ENCODE measurements at places on chromosomes 3 and 15.

GRCh38 chr3:189142527-189142926, 29.2 kb upstream of the TPRG1 start:
- no peak for DNase-seq

DNA sequence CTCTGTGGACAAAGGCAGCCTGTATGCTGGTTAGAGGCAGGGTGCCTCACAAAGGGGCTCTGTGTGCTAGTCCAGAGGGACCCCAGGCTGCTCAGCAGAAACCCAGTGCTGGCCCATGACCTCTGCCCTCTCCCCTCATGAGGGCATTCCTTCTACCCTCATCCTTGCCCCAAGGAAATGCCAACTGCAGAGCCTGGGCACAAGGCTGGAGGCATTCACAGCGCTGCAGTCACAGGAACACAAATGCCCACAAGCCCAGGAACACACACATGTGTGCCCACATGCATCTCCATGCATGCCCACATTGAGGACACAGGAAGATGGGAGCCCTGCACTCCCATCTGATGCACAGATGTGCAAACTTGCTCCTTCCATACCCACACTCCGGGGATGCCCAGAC, 3.8 kb downstream of the INKA1 start:
- no peak for DNase-seq

- no peak for DNase-seq
These were observed 37.2 kb upstream of the TM4SF1 start for GRCh38 chr3:149414557-149415231.

DNA sequence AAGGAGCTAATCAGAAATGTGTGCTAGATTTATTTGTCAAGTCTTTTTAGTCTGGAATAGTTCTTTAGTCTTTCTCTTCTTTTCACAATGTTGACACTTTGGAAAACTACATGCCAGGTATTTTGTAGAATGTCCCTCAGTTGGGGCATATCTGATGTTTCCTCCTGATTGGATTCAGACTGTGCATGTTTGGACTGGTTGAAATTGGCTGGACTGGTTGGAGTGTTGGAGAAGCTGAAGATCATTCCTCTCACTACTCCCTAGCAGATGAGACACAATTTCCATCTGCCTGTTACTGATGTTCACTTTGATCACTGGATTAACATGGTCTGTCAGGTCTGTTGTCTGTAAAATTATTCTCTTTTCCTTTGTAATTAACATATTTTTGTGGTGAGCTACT, 3.7 kb downstream of the NME9 start:
- DNase-seq = no peak

GRCh38 chr3:62098646-62099365, 274.5 kb downstream of the FEZF2 start:
- no peak for DNase-seq

- DNase-seq = peak; percentile 48
These were observed 468.0 kb upstream of the TBL1XR1 start for GRCh38 chr3:177665122-177665808.

GRCh38 chr3:169094204-169094603, 569.3 kb downstream of the MECOM start:
- no peak for DNase-seq

DNA sequence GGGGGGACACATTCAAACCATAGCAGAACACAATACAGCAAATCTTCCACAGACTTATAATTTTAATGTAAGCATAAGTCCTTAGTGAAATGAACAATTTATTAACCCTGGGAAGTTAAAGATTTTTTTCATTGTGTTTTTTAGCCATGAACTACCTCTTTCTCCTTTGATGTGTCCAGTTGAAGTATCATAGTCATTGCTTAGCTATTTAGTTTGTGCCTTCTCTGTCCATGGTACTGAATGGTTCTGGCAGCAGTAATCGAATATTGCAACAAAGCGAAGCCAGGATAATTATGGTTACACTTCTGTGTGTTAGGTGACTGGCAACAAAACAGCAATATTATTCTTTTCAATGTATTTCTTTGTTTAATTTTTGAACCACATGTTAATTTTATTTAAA, 403.0 kb upstream of the ONECUT1 start:
- DNase-seq = peak; percentile 26

GRCh38 chr3:108124337-108125152, 33.7 kb upstream of the CD47 start:
- DNase-seq = no peak

DNA sequence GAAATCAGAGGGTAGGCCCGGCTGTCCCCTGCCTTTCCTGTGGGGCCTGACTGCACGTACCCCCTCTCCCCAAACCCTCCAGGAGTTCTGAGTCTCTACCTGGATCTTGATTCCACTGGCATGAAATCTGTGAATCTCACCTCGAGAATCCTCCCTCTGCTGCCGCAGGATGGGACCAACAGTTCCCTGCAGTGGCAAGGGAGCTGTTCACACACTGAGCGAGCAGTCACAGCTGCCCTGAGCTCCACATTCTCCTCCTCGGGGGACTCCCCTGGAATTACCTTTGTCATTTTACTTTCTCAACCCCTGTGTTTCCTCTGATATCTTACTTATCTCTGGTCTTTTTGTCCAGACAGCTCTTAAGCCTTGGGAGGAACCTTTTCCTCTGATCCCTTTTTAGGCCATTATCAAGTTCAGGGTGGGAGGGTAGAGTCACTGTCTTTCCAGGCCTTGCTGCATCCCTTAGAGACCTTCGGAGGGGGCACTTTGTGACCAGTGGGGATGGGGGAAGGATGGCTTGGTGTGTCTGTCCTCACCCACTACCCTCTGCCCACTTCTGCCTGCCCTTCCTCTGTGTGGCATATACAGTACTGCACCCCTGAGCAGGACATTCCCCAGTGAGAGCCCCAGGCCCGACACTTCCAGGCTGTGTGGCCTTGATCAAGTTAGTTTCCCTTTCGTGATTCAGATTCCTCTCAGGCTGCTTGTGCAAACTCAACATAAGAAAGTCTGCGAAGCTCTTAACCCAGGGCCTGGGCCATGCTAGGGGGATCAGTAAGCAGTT, 42.0 kb downstream of the CACNA2D3 start:
- DNase-seq = no peak

GRCh38 chr3:15581471-15582394, 19.6 kb downstream of the HACL1 start:
- no peak for DNase-seq

- DNase-seq = no peak
These were observed 252.9 kb downstream of the SHQ1 start for GRCh38 chr3:72595376-72595775.

DNA sequence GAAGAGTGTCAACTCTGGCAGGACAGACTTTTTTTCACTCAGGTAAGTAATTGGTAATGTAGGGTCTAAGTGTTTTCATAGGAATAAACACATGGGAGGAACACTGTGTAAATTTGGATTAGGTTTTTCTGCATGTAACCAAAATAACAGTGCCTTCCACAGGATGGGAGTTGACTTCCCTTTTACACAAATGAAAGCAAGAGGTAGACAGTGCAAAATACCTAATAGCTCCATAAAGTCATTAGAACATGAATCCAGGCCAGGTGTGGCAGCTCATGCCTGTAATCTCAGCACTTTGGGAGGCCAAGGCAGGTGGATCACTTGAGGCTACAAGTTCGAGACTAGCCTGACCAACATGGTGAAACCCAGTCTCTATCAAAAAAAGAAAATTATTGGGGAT, 25.5 kb upstream of the MYO1E start:
- DNase-seq = no peak

DNA sequence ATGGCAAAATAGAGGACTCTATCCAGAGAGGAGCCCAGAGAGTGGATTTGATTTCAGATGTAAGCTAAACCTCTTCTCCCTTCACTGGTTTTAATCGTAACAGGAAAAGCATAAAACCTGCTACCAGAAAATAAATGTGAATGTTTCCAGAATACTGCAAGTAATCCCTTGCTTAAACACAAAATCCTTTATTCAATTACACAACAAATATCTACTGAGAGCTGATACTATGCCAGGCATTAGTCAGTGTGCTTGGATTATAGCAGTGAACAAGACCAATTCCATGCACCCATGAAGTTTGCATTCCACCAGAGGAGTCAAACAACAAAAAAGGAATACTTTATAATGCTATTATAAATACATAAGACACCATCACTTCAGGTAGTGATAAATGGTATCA, 15.1 kb downstream of the AVEN start:
- DNase-seq = no peak

GRCh38 chr15:40618023-40618422, 24.0 kb downstream of the KNL1 start:
- DNase-seq = no peak

- DNase-seq = peak; percentile 92
These were observed 1.3 kb upstream of the KLHL40 start for GRCh38 chr3:42683875-42684598.

DNA sequence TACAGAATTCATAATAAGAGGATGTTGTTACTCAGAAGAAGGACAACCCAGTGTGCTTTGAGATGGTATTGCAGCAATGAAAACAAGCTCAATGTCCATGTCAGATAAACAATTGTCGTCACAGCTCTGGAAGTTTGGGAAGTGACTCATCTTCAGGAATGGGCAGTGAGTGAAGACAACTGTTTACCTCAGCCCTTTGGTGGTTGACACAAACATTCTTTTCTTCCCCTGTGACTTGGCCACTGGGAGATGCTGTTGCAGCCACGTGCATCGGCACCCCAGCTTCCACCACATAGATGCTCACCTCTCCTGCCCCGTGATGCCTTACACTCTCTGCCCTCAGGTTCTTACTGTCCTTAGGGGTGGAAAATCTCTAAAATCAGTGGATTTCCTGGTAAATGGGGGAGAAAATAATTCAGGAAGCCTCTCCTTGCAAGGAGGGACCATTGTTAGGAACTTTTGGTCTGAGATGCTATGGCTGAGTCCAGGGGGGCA, 114.1 kb upstream of the GALNT15 start:
- DNase-seq = peak; percentile 87

DNA sequence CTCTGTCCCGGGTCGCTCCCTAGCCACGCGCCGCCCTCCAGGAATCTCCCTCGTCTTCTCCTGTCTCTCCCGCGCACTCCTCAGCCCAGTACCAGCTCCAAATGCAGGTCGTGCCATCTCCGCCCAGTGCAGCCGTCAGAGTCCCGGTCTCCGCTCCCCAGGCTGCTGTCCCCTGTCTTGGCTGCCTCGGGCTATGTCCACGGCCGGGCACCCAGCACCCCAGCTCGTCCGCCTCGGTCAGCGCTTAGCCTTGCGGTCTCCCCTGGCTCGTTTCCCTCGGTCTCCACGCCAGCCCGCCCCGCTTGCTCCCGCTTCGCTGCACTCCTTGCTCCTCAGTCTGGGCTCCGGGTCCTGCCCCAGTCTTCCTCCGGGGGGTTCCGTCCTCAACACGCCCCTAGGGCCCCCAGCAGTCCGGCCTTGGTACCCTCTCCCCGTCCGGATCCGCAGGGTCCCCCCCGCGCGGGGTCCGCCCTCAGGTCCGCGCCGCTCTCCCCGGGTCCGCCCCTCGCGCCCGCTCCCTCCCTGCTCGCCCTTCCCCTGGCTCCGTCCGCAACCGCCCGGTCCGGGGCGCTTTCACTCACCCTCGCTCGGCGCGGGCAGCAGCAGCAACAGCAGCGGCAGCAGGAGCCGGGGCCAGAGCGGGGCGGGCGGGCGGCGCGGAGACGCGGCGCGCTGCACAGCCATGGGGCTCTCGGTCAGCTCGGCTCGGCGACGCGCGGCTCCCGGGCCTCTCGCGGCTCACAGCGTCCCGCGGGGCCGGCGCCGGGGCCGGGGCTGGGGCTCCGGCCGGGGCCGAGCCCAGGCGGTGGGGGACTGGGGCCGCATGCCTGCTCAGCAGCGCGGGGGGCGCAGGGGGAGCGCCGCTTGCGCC, 462 bp downstream of the IGDCC3 start:
- DNase-seq = no peak

GRCh38 chr15:66169625-66170024, 83.9 kb downstream of the MEGF11 start:
- no peak for DNase-seq

DNA sequence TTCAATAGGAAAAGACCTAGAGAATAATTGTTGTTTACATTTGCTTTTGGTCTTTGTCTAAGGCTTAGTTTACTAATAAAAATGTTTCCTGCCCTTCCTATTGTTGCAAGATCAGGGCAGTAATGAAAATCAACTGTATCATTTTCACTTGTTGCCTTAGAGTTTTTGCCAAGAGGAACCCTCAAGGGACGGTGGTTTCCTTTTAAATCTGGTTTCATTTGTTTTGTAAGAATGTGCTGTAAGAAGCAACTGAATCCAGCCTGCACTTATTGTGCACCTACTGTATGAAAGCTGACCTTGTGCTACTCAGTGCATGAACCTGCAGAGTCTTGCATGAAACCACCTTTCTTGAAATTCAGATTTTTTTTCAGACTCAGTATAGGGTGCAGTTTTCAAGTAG, 5.3 kb downstream of the IGF1R start:
- no peak for DNase-seq

DNA sequence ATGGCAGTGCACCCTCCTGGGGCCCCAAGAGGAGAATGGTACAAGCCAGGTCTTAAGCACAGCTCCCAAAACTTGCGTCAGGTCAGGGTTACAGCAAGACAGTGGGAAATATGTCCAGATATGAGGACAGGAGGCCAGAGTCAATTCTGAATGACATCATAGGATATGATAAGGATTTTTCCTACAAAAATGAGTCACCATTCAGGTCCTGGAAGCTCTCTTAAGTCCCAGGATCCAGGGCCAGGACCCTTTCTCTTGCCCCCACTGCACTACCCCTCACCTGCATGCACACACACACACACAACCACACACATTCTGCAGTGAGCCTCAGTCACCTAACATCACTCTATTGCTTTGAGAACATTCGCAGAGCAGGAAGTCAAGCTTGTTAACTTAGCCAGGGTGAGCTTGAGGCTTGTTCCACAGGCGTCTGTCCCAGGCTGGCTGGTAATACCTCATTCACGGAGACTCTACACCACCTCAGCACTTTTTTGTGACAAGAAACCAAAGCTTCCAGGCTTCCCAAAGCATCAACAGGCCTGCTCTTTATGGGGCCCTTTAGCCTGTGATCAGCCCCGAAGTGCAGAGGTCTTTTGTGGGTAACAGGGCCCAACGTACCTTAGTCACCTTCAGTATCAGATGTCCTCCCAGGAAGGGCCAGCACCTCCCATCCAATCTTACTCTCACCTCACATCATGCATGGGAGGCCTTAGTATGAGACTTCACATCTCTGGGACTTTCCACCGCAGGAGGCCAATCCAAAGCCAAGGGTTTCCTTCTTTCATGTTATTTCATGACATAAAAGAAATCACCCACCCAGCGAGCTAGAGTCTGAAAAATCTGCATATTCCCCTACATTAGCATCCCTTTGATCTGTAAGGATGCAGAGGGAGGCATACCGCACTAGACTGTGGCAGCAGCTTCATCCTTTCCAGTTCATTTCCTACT, 74.0 kb upstream of the LIPC start:
- DNase-seq = no peak

DNA sequence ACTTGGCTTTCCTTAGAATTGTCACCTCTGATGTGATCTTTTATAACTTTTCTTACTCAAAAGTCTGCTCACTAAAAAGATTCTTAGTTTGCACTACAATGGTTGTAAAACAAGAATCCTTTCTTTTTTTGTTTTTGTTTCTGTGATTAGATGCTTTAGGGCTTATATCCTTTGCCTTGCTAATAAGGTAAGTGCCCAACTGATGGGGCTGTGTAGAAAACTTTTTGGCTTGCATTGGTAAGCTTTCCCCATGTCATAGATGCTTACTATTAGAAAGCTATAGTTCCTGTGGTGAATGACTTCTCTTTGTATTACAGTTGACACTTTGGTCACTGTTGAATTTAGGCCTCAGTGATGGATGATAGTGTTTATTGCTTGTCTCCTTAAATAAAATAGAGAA, 5.1 kb downstream of the ABHD5 start:
- DNase-seq = no peak
